CD4-positive, alpha-beta memory T cell (primary cell): ENCODE measurements at places on chromosomes 3 and 15.

GRCh38 chr15:40274350-40275274, 8.3 kb downstream of the ANKRD63 start:
- peak; percentile 85 for DNase-seq
- peaks cover 5% of the 10 kb centered on the region for H3K4me1 ChIP-seq
- H3K36me3 ChIP-seq = no peaks in the 10 kb centered on the region
- no peaks in the 10 kb centered on the region for H3K27me3 ChIP-seq

- DNase-seq = no peak
- no peak overlapping the region for H3K4me3 ChIP-seq
- H3K36me3 ChIP-seq = no peaks in the 10 kb centered on the region
- no peaks in the 10 kb centered on the region for H3K27me3 ChIP-seq
- no peaks in the 10 kb centered on the region for H3K4me1 ChIP-seq
- H3K27ac ChIP-seq = no peak overlapping the region
These were observed 33.6 kb downstream of the VPS13C start for GRCh38 chr15:62026487-62027262.

GRCh38 chr15:69317392-69317841, 18.7 kb downstream of the PAQR5 start:
- H3K36me3 ChIP-seq = no peaks in the 10 kb centered on the region
- no peaks in the 10 kb centered on the region for H3K27me3 ChIP-seq
- H3K4me3 ChIP-seq = no peak overlapping the region
- H3K4me1 ChIP-seq = no peaks in the 10 kb centered on the region

GRCh38 chr3:105315815-105316214, 50.9 kb upstream of the ALCAM start:
- H3K4me1 ChIP-seq = no peaks in the 10 kb centered on the region
- no peak for DNase-seq
- no peaks in the 10 kb centered on the region for H3K36me3 ChIP-seq
- no peak overlapping the region for H3K27ac ChIP-seq
- no peaks in the 10 kb centered on the region for H3K27me3 ChIP-seq

DNA sequence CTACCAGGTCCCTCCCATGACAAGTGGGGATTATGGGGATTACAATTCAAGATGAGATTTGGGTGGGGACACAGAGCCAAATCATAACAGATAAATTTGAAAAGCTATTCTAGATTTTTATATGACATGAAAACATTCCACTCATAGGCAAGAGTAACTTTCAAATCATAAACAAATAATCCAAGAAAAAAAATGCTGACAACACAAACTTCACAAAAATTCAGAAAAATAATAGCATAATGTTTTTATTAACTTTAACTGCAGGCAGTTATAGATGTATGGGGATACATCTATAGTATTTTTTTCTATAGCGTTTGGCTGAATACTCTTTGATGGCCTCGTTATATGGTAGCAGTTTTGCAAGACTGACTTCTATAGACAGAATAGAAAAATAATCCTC, 243.1 kb downstream of the ADAMTSL3 start:
- H3K4me3 ChIP-seq = no peak overlapping the region
- no peaks in the 10 kb centered on the region for H3K27me3 ChIP-seq
- H3K27ac ChIP-seq = no peak overlapping the region
- DNase-seq = no peak
- H3K36me3 ChIP-seq = no peaks in the 10 kb centered on the region

- H3K4me1 ChIP-seq = no peaks in the 10 kb centered on the region
- H3K27me3 ChIP-seq = no peaks in the 10 kb centered on the region
- no peak overlapping the region for H3K4me3 ChIP-seq
- H3K27ac ChIP-seq = no peak overlapping the region
- no peaks in the 10 kb centered on the region for H3K36me3 ChIP-seq
These were observed 28.7 kb downstream of the LRRK1 start for GRCh38 chr15:100947760-100948429.

GRCh38 chr3:12541625-12542024, 3.7 kb downstream of the MKRN2OS start:
- H3K4me1 ChIP-seq = no peaks in the 10 kb centered on the region
- H3K27me3 ChIP-seq = no peaks in the 10 kb centered on the region
- no peak overlapping the region for H3K4me3 ChIP-seq
- no peak for DNase-seq

GRCh38 chr15:84748274-84749110, at the start of gene ZNF592:
Gene ZNF592 (plus strand): TSS chr15:84748592. CDS start chr15:84782676, 34,084 bp downstream.
- H3K4me3 ChIP-seq = peak within 1 kb of the TSS; percentile 88
- no peaks in the 10 kb centered on the region for H3K36me3 ChIP-seq

DNA sequence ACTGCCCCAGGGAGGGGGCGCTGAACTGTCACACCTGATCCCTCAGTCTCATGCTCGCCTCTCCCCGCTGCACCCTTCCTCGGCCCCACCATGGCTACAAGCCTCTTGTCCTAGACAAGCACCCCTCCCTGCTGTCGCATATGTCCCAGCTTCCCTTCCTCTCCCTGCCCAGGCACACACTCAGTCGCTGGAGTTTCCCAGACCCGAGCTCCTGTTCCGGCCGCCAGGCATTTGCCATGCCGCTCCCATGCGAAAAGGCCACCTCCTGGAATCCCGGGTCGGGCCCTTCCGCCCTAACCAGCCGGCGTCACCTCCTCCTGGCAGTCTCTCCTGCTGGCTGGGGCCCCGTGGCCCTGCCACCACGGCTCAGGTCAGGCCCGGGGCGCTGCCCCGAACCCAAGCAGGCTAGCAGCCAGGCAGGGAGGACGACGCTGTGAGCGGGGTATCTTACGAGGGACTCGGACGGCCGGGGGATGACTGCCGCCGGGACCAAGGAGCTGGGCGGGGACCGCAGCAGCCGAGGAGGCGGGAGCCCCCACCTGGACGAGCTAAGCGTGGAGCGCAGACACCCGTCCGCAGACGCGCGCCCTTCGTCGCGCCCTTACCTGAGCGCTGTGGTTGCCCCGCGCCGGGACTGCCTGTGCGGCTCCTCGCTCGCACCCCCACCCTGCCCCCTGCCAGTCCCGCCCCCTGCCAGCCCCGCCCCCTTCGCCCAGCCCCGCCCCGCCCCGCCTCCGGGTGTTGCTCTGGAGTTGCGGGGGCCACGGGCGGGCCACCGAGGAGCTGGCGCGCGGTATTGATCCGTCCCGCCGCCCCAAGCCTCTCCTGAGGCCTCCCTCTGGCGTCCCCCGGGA, at the start of gene ALS2CL:
Gene ALS2CL, minus strand, starts transcription at position 642 of the 854 bp plus-strand sequence. CDS start 4,239 bp downstream, outside the sequence.
- H3K36me3 ChIP-seq = no peaks in the 10 kb centered on the region
- peak within 1 kb of the TSS; percentile 63 for H3K27ac ChIP-seq
- peaks cover 69% of the 10 kb centered on the region for H3K4me1 ChIP-seq

- H3K4me1 ChIP-seq = no peaks in the 10 kb centered on the region
- H3K4me3 ChIP-seq = no peak overlapping the region
These were observed 393.0 kb downstream of the IGSF11 start for GRCh38 chr3:118641608-118642007.

GRCh38 chr15:67506775-67507747, 13.9 kb upstream of the C15orf61 start:
- no peaks in the 10 kb centered on the region for H3K36me3 ChIP-seq
- no peak overlapping the region for H3K27ac ChIP-seq
- H3K4me3 ChIP-seq = no peak overlapping the region
- DNase-seq = no peak
- no peaks in the 10 kb centered on the region for H3K27me3 ChIP-seq
- no peaks in the 10 kb centered on the region for H3K4me1 ChIP-seq

GRCh38 chr3:10798600-10799367, 17.2 kb upstream of the SLC6A11 start:
- no peak overlapping the region for H3K27ac ChIP-seq
- DNase-seq = no peak
- H3K27me3 ChIP-seq = no peaks in the 10 kb centered on the region

GRCh38 chr3:134922866-134923265, 127.8 kb downstream of the EPHB1 start:
- no peak overlapping the region for H3K27ac ChIP-seq
- H3K4me1 ChIP-seq = no peaks in the 10 kb centered on the region
- H3K36me3 ChIP-seq = no peaks in the 10 kb centered on the region

DNA sequence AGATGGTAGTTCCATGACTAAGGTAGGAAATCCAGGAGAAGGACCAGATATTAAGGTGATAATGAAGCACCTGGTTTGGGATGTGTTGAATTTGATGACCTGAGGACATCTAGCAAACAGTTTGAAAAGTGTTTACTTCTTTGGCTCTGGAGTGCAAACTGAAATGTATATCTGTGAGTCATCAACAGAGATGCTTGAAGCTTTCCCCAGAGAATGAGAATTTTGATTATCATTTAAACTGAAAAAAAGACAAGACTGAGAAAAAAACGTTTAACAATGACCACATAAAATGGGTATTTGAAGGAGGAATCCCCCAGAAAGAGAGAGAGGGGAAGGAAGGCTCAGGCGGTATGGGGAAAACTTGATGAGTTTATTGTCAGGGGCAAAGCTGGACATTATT, 20.7 kb upstream of the GSK3B start:
- DNase-seq = no peak
- no peaks in the 10 kb centered on the region for H3K4me1 ChIP-seq
- no peak overlapping the region for H3K27ac ChIP-seq
- H3K36me3 ChIP-seq = no peaks in the 10 kb centered on the region

GRCh38 chr3:10160346-10160745, 4.4 kb upstream of the IRAK2 start:
- no peaks in the 10 kb centered on the region for H3K27me3 ChIP-seq
- DNase-seq = no peak
- no peak overlapping the region for H3K27ac ChIP-seq
- no peaks in the 10 kb centered on the region for H3K36me3 ChIP-seq

DNA sequence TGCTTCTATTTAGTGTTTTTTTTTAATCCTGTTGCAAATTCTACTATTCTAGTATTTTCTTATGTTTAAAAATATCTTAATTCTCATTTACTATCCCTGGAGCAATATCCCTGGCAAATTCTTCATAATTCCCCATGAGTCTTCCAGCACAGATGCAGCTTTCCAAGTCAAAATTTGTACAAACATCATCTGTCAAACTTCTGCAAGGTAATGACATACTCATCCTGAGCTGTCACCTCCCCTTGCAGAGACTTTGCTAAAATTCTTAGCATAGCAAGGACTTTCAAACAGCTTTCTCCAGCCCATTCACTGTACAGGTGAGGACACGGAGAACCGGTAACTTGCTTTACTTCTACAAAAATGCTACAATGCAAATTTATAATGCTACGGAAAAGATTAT, 28.6 kb upstream of the VGLL4 start:
- no peak overlapping the region for H3K27ac ChIP-seq
- DNase-seq = no peak
- H3K4me3 ChIP-seq = no peak overlapping the region
- no peaks in the 10 kb centered on the region for H3K27me3 ChIP-seq
- no peaks in the 10 kb centered on the region for H3K36me3 ChIP-seq

DNA sequence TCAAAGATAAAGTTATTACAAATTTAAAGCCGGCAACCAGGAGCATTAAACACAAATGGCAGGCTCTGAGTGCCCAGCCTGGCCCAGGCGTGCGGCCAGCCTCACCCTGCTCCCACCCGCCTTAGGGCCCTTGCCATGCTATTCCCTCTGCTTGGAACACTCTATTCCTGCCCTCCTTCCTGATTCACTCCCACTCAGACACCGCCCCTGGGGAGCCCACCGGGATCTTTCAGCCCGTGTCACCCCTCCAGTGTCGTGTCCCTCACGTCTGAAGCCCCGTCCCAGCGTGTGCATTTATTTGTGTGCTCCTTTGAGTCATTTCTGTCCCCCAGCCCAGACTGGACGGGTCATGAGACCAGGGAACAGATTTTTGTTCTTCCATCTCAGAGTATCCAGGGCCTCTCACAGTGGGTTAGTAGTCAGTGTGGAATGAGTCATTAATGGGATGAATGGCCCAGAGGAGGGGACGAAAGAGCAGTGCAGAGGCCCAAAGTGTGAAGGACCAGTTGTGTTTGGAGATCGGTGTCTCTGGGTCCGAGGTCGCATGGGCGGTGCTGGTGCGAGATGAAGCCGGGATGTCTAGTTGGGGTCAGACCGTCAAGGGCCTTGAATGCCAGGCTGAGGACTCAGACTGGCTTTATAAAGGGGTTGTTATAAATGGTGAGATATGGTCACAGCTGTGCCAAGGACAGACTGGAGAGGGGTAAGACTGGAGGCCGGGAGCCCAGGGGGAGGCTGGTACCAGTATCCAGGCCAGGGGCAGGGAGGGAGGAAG, 58.9 kb upstream of the SLC6A6 start:
- H3K4me3 ChIP-seq = no peak overlapping the region
- no peaks in the 10 kb centered on the region for H3K27me3 ChIP-seq
- H3K27ac ChIP-seq = no peak overlapping the region
- no peaks in the 10 kb centered on the region for H3K4me1 ChIP-seq
- no peak for DNase-seq

DNA sequence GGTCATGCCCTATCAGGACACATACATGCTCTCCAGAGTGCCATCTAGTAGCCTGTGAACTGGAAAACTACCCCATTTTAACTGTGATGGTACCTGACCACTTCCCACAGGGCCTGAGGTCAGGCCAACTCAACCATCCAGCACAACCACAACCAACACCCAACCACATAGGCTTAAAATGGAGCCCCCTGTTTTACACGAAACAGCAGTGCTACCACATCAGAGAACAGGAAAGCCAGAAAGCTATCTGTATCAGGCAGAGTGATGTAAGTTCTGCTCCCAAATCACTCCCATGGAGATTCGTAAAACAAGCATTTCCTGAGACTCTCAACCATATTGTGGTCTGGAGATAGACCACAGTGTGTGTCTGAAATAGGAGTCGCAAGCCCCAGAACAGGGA, 1017.3 kb upstream of the EPHA6 start:
- no peaks in the 10 kb centered on the region for H3K4me1 ChIP-seq
- H3K36me3 ChIP-seq = no peaks in the 10 kb centered on the region
- no peaks in the 10 kb centered on the region for H3K27me3 ChIP-seq
- no peak overlapping the region for H3K4me3 ChIP-seq
- no peak for DNase-seq

GRCh38 chr3:150168698-150169097, 198.0 kb upstream of the PFN2 start:
- no peak overlapping the region for H3K27ac ChIP-seq
- H3K4me3 ChIP-seq = no peak overlapping the region
- H3K36me3 ChIP-seq = no peaks in the 10 kb centered on the region
- H3K27me3 ChIP-seq = no peaks in the 10 kb centered on the region
- DNase-seq = no peak

- no peak overlapping the region for H3K4me3 ChIP-seq
- no peaks in the 10 kb centered on the region for H3K4me1 ChIP-seq
- no peaks in the 10 kb centered on the region for H3K27me3 ChIP-seq
- no peak for DNase-seq
- no peak overlapping the region for H3K27ac ChIP-seq
These were observed 419.5 kb downstream of the LPP start for GRCh38 chr3:188573291-188573940.

- no peak for DNase-seq
- no peak overlapping the region for H3K4me3 ChIP-seq
- H3K27ac ChIP-seq = no peak overlapping the region
- H3K36me3 ChIP-seq = no peaks in the 10 kb centered on the region
These were observed 370.6 kb upstream of the PROK2 start for GRCh38 chr3:72155391-72156064.

- DNase-seq = no peak
- no peaks in the 10 kb centered on the region for H3K27me3 ChIP-seq
- H3K4me3 ChIP-seq = no peak overlapping the region
- H3K4me1 ChIP-seq = peaks cover 8% of the 10 kb centered on the region
These were observed 143.3 kb downstream of the HCN4 start for GRCh38 chr15:73225358-73226015.

GRCh38 chr3:113084777-113085176, 94.0 kb downstream of the GTPBP8 start:
- H3K4me3 ChIP-seq = no peak overlapping the region
- H3K27ac ChIP-seq = no peak overlapping the region
- no peaks in the 10 kb centered on the region for H3K4me1 ChIP-seq
- H3K36me3 ChIP-seq = no peaks in the 10 kb centered on the region
- no peaks in the 10 kb centered on the region for H3K27me3 ChIP-seq
